ENCODE measurements at places on chromosomes 1 and 21.

- DNase-seq, result no peak
These were observed 38.7 kb downstream of the CACHD1 start for GRCh38 chr1:64508629-64509028.

DNA sequence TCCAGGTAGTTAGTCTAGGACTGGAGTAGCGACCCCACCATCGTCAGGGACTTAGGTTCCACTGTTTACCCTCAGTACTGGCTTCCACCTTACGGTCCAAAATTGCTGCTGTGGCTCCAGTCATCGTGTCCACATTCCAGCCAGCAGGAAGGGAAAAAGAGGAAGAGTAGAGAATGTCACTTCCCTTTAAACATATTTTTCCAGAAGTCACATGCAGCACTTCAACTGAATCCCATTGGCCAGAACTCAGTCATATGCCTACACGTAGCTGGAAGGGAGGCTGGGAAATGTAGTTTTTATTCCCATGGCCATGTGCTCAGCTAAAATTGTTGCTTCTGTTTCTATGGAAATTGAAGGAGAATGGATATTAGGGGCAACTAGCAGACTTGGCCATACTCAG, 84.1 kb upstream of the SELENON start:
- no peak for DNase-seq

GRCh38 chr21:45887120-45887611, 94.4 kb upstream of the COL6A1 start:
- no peak for DNase-seq

GRCh38 chr21:44949779-44950198, 10.0 kb downstream of the SLX9 start:
- peak; percentile 58 for DNase-seq

DNA sequence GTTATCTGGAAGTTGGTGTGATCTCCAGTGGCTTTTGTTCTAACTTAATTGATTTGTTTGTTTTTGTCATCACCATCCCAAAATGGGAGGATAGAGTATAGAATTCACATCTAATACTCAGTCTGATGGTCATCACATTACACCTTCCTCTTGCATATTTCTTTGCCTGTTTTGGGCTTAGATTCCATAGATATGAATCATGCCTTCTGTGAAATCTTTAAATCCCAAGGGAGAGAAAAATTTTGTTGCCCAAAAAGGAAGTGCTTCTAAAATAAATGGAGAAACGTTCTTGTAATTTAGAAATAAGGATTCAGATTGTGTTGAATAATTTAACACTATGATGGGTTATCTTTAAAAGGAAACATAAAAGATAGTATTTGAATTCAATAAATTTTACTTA, 446.0 kb upstream of the LRRC7 start:
- DNase-seq, result no peak

DNA sequence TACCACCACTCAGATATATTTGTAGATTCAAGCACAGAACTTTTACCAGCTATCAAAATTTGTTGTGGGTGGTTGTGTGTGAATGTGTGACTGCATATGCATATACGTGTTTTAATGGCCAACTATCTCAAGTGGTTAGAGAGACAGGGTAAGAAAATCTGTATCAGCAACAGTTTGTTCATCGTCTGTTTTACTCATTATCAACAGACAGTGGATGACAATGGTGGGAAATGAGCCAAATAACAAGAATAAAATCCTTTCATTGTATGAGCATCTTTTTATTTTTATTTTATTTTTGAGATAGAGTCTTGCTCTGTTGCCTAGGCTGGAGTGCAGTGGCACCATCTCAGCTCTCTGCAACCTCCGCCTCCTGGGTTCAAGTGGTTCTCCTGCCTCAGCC, 22.7 kb upstream of the DYNLT5 start:
- no peak for DNase-seq

GRCh38 chr1:8684590-8684989, 132.8 kb downstream of the RERE start:
- DNase-seq, result no peak

DNA sequence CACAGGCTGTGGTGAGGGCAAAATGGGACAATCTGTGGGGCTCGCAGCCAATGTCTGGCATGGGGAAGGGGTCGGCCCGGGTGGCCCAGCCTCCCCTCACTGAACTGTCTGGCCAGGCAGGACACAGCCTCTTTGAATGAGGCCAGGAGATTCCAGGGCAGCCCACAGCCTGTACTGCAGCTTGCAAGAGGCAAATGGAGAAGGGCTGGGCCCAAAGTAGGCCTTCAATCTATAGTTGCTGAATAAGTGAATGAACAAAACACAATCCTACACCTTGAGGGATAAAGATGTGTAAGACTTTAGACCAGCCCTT, 23.2 kb downstream of the SLC27A3 start:
- DNase-seq, result no peak

- DNase-seq, result no peak
These were observed 699.2 kb upstream of the ZP4 start for GRCh38 chr1:238589843-238590435.

DNA sequence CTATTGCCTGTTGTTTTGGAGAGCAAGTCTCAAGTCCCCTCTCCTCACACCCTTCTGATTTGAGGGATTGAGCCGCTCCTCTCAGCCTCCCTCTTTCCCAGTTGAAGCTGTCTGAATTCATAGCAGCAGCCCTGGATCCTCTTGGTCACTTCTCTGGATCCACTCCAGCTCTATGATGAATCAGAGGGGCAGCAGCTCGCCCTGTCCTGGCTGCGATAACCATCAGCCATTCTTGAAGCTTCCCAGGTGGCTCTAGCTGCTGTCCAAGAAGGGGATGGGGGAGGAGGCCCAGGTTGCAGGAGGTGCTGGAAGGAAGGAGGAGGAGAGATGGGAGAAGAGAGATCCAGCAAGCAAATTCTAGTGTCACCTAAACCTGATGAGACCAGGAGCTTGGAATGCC, 31.3 kb downstream of the WNT4 start:
- DNase-seq, result no peak

GRCh38 chr1:171484760-171485374, 463 bp upstream of the PRRC2C start:
- DNase-seq, result no peak

GRCh38 chr1:24316645-24317044, 2.5 kb upstream of the GRHL3 start:
- no peak for DNase-seq

- no peak for DNase-seq
These were observed 19.1 kb downstream of the ASPM start for GRCh38 chr1:197127246-197127912.

All from T-helper 22 cell (primary cell).